GOT3 (cell line): ENCODE measurements at places on chromosomes 11 and 22.

- DNase-seq, result peak; percentile 21
These were observed at the start of gene LRRN4CL for GRCh38 chr11:62689421-62690183. Gene LRRN4CL (minus strand): TSS chr11:62689530. CDS start chr11:62688508, 1,022 bp downstream.

- DNase-seq, result no peak
These were observed 33.2 kb upstream of the CECR2 start for GRCh38 chr22:17336061-17336460.

- DNase-seq, result no peak
These were observed 57.3 kb upstream of the SLN start for GRCh38 chr11:107769189-107769588.

DNA sequence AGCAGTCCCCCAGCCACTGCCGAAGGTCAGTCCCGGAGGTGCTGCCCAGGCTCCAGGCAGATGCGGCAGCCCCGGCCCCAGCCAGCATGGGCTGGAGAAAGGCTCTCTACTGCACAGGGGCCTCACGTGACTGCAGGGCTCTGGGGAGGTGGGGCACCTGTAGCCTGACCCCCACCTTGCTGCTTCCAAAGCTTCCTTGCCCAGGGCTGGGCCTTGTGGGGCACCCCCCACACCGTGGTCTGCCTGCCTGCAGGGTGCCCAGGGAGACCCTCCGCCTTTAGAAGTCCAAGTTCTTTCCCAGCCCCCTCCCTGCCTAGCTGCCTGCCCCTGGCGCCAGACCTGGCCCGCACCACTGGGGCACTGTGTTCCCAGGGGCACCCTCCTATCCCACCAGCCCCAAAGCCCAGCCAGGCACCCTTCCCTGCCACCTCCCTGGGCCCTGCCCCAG lies 28.4 kb upstream of the TXNRD2 start:
- DNase-seq, result no peak

DNA sequence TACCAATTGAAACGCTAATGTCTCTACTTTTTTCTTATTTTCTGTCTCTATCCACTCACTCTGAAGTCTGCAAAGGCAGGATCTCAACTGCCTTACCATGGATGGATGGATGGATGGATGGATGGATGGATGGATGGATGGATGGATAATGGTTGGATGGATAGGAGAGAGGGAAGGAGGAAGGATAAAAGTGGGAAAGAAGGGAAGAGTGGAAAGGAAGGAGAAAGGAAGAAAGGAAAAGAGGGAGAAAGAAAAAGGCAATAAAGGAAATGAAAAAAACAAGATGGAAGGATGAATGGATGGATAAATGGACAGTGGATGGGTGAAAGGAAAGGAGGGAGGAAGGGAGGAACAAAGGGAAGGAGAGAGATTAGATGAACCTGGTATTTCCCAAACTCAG lies 506.0 kb downstream of the MN1 start:
- DNase-seq, result no peak

GRCh38 chr11:75667831-75668450 lies 897 bp downstream of the MAP6 start:
- no peak for DNase-seq

DNA sequence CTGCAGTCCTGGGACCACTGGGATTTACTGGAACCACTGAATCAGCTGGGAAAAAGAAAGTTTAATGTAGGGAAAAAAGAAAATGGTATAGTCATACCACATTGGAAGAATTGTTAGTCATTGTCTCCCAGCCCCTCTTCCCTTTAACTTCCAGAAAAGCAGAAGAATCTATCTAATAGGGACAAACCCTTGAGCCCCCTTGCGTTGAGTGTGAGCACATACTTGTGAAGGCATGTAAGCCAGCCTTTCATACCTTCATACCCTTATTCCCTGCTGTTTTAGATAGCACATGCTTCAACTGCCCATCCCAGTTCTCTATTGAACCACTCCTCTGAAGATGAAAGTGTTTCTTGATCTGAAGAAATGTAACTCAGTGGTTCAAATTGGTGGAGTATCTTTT lies 6.6 kb downstream of the TREH start:
- no peak for DNase-seq

DNA sequence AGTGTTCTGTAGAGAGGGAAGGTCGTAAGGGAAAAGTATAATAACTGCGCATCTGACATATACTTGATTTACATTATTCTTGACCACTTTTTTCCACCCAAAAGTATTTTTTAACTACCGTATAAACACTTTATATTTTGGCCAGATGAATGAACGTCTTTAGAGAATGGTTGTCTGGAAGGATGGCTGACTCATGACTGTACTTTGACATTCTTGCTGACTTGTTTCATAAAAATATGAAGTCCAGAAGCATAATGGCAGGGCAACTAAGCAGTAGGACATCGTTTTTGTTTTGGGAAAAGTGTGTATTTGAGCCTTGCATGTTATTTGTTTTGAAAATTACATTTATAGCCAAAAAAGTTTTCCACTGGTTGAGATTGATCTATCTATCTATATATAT lies 110.0 kb downstream of the OSBP2 start:
- no peak for DNase-seq

DNA sequence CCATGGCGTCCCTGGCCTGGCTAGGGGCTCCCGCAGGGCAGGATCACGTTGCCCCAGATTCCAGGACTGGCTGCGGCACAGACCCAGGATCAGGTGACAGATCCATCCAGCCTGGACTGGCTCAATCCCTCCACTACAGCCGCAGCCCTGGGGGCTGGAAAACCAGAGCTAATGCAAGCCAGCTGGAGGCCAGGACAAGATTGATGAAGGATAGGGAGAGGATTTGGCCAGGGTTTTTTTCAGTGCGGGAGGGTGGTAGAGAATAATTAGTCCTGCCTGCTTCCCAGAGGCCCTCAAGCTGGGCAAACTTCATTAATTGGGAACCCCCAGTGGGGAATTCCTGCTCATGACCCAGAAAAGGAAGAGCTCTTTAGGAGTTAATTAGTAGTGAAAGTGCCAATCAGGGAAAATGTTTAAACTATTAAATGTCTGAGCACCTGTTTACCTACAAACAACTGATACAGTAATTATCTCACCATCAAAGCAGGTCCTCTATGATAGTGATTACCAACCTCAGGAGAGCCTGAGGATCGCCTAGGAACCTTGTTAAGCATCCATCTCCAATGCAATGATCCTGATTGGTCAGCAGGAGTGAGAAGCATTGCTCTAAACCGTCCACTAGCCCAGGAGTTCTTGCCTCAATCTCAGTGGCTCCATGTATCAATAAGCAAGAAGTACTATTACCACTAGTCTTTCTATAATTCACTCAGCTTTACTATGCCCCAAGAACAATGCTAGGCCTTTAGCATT lies 33.0 kb upstream of the MYOD1 start:
- DNase-seq, result no peak

DNA sequence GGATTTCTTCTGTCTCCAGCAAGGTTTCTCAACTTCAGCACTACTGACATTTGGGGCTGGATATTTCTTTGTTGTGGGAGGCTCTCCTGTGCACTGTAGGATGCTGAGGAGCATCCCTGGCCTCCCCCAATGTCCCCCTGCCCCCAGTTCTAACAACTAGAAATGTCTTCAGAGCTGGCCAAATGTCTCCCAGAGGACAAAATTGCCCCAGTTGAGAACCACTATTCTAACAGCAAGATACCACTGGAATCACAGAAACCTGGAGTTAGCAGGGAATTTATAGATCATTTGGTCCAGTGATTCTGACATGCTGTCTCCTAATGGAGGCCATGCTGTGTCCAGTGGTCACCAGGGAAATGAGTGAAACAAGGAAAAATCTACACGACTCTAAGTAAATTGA lies 32.2 kb upstream of the DMC1 start:
- no peak for DNase-seq

- no peak for DNase-seq
These were observed 452.4 kb upstream of the B3GAT1 start for GRCh38 chr11:134864233-134864967.

- no peak for DNase-seq
These were observed 7.6 kb upstream of the SERPINH1 start for GRCh38 chr11:75554258-75555022.

GRCh38 chr11:119643212-119643875 lies 85.7 kb downstream of the NECTIN1 start:
- no peak for DNase-seq

- no peak for DNase-seq
These were observed 32.6 kb downstream of the PRDM11 start for GRCh38 chr11:45178890-45179671.

DNA sequence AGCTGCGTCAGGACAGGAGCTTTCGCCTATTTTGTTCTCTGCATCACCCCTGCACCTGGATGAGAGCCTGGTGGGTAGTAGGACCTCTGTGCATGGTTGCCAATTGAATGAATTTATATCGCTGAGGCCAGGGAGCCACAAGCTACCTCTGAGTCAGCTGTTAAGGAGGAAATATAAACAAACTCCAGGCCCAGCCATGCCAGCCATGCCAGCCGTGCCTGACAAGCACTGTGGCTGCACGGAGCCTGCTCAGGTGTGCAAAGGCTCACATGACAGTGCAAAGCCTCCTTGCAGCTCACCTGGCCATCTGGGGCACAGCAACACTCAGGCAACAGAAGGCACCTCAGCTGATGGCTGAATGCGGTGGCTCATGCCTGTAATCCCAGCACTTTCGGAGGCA lies 33.7 kb upstream of the LINC01488 start:
- no peak for DNase-seq

DNA sequence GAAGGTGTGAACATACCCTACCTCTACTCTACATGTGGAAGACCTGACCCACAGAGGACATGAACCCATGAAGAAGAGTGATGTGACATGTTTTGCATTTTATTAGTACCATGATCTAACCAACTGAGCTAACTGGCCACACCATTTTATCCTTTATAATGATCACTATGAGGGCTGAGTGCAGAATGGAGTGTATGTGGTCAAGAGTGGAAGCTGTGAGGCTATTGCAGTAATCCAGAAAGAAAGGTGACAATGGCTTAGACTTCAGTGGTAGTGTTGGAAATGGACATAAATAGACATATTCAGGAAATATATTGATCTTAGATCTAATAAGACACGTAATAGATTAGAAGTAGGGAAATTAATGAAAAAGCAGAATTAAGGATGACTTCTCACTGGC lies 3.8 kb downstream of the SRSF8 start:
- no peak for DNase-seq

DNA sequence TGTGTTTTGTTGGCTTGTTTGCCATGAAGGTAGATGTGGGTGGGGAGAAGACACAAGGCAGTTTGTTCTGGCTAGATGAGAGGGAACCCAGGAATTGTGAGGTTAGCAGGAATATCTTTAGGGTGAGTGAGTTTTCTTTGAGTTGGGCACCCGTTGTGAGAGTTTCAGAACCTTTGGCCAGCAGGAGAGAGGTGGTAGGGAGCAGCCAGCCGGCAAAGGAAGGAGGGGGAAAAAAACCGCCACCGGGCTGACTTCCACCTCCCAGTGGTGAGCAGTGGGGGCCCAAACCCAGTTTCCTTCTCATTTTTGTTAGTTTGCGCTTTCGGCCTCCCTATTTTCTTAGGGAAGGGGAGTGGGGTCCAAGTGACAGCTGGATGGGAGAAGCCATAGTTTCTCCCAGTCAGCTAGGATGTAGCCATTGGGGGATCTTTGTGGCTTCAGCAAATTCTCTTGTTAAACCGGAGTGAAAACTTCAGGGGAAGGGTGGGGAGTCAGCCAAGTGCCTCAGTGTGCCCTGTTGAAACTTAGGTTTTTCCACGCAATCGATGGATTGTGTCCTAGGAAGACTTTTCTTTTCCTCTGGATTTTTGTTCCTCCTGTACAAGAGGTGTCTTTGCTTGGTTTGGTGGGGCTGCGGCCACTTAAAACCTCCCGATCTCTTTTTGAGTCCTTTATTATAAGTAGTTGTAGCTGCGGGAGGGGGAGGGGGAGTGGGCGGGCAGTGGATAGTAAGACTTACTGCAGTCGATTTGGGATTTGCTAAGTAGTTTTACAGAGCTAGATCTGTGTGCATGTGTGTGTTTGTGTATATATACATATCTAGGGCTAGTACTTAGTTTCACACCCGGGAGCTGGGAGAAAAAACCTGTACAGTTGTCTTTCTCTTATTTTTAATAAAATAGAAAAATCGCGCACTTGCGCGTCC lies 1.1 kb upstream of the GCAT start:
- no peak for DNase-seq

GRCh38 chr11:44400431-44400830 lies 90.5 kb upstream of the ALX4 start:
- no peak for DNase-seq

DNA sequence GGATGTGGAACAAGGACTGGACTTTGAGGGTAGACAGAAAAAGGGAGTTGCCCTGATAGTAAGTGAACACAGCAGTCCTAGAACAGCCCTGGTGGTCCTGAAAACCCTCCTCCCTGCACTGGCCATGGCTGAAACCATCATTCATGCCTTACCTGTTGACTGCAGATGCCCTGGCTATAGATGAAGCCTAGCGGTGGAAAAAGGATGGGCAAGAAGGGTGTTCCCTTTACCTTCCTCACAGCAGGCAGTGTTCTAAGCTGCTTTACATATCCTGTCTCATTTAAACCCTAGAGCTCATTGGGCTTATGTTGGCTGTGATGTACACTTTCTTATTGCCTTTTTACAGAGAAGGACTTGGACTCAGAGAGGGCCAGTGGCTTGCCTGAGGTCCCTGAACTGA lies 133.6 kb downstream of the C11orf91 start:
- DNase-seq, result no peak

DNA sequence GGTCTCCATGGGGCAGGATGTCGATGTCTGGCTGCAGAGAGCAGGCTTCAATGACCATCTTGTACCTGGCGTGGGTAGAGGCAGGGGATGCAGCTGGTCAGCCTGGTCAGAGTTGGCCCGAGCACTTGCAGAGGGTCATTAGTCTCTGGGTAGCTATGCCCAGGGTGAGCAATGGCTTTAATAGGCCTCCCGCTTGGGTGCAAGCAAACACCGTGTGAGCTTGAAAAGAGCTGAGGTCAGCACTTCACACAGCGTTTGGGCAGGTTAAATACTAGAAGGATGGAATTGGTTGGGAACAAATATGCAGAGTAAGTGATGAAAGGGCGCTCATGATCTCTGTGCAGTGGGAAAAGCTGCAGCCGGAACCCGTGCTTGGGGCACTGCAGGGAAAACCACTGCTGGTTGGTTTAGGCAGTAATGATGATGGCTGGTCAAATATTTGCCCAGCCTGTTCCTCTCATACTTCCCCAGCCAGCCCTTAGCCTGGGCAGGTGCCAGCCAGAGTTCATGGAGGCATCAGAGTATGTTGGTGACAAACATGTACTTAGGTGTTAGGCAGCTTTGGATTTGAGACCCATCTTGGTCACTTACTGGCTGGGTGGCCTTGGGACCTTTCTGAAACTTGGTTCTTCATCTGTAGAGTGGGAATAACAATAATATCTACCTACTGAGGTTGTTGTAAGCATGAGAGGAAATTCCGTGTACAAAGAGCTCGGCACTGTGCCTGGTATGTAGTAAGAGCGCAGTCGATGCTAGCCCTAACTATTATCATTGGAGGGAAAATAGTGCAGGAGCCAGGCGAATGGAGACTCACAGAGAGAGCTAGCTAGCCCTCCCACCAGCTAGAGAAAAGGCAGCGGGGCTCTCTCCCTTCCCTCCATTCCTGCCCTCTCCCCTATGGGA lies 25.2 kb upstream of the KCNJ11 start:
- DNase-seq, result no peak

- DNase-seq, result no peak
These were observed 894.6 kb downstream of the METTL15 start for GRCh38 chr11:29002816-29003215.
